CD4-positive, alpha-beta T cell treated with Interleukin-21 for 1 hour (primary cell): ENCODE measurements at places on chromosomes 3 and 15.

DNA sequence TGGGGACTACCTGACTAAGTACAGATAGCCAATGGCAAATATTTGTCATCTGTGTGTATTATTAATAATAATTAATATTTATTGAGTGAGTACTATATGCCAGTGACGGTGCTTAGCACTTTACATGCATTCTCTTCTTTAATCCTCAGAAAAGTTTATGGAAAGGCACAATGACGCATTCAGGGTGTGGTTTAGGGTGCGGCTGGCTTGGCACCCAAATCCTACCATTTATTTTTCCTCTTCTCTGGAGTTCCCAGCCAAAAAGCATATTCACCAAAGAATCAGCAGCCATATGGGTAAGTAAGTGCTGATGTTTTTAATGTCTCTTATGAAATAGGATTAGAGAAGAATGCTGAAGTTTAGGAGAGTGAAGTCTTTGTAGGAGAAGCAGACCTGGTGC is 140.4 kb upstream of the TP63 start:
- no peak for DNase-seq

DNA sequence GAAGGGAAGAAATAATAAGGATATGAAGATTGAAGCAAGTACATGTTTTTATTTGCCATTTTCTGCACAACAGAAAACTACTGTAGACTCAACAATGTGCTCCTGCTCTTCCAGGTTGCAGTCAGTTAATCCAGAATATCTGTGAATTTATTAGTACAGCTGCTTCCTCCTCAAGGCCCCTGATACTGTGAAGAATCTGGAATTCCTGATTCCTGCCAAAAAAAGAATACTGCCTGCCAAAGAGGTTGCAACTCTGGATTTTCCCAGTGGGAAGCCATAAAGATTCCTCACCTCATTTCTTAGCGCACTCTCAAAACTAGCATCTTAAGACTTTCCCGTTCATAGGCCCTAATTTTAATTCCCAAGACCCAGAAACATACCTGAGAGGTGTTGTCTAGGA is 33.6 kb upstream of the LRRC3B start:
- no peak for DNase-seq

GRCh38 chr3:67402873-67403272 is 251.5 kb downstream of the SUCLG2 start:
- DNase-seq = no peak

DNA sequence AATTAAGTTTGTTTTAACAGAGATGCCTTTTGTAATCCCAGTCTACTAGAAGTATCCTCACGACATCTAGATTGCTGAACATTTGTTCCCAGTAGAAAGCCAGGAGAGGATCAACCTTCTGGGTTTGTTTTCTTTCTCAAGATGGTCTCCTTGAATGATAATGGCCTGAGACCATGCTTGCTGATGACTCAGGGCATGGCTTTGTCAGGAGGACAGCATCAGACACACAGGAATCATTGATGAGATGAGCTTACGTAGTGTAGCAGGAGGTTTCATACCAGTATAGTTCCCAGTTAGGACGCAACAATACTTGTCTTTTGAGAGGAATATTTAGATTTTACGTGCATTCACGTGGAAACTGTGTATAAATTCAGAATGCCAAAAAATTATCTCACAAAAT is 38.6 kb downstream of the ATP1B3 start:
- DNase-seq = no peak

- DNase-seq = no peak
These were observed 185.8 kb downstream of the NSMCE3 start for GRCh38 chr15:29083858-29084257.

DNA sequence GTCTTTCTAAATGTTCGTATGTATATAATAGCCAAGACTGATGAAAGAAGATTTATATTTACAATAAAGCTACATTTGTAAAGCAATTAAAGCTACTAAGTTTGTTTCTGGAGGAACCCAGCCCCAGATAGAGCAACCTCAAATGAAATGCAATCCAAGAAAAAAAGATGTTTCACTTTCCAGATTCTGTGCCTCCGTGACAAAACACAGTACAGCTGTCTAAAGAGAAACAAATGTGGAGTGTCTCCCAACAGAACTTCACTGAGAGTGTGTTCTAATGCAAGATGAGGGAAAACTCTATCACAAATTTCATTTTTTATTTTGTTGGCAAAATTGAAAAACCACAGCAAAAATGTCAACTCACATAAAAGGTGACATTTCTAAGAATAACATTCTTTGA is 317.0 kb downstream of the OCA2 start:
- no peak for DNase-seq

GRCh38 chr3:12934431-12934830 is 93.1 kb upstream of the RPL32 start:
- DNase-seq = no peak

DNA sequence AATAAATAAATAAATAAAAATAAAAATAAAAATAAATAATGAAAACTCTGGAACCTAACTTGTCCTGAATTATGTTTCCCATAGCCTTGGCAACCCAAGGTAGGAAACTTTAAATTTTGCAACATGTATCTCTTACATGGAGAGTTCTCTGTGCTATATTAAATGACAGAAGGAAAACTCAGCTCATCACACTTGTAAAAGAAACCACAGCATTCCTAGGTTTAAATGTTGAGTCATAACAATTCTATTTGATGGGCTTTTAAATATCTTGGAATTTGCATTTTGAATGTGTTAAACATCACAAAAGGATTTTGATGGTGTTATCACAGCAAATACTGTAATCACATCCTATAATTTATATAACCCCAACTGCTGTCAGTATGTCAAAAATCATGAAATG is 144.2 kb downstream of the LRTM1 start:
- no peak for DNase-seq

GRCh38 chr3:52544937-52545336 is 8.5 kb downstream of the UQCC5 start:
- DNase-seq = no peak

GRCh38 chr3:114351822-114352145 is 58.0 kb downstream of the TIGIT start:
- DNase-seq = no peak

GRCh38 chr3:24443476-24443875 is 51.2 kb downstream of the THRB start:
- DNase-seq = no peak

- DNase-seq = no peak
These were observed 86.9 kb upstream of the MEX3B start for GRCh38 chr15:82132742-82133141.

DNA sequence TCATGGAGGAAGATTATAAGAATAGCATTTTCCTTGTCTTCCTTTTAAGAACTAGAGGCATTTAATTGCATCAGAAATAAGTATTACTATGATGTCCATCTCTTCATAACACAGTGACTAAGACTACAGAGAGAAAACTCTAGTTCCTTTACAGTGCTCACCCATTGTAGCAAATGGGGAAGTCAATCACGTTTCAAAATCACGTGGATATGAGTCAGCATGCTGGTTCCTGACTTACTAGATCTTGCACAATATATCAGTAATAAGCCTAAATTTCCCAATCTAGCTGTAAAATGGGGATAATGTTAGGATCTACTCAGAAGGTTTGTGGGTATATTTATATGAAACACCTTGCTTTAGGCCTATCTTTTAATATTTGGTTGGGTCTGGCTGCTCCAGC is 254.8 kb upstream of the EOMES start:
- no peak for DNase-seq

DNA sequence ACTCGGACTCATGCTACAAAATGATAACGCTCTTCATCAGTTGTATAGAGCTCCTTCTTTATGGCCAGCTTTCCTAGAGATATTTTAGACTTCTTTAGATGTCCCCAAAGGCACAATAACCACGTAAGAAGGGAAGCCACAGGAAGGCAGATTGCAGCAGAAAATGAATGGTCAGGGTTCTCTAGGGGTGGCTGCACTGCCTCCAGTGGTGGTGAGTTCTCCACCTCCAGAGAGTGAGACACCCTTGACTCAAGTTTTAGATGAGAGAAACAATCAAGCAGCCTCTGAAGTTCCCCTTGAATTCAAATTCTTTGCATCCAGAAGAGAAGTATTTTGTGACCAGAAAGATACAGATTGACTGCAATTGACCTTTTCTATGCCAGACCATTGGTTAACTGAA is 191.5 kb downstream of the TP63 start:
- no peak for DNase-seq

DNA sequence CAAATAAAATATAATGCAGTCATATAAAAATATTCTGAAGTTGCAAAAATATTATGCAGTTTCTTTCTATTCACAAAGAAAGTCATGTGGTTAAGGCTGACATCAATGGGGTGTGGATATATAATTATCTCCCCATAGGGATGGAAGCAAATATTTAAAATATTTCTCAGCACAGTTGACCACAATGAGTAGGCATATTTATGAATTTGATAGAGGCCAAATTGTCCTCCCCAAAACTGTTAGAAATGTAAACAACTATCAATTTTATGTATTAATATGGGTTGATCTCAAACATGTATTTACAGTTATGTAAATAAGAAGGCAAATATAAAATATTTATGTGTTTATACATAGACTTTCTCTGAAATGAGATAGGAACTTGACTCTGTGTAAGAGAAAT is 246.0 kb upstream of the CBLB start:
- no peak for DNase-seq

GRCh38 chr3:186094696-186095425 is 14.0 kb downstream of the ETV5 start:
- DNase-seq = no peak

DNA sequence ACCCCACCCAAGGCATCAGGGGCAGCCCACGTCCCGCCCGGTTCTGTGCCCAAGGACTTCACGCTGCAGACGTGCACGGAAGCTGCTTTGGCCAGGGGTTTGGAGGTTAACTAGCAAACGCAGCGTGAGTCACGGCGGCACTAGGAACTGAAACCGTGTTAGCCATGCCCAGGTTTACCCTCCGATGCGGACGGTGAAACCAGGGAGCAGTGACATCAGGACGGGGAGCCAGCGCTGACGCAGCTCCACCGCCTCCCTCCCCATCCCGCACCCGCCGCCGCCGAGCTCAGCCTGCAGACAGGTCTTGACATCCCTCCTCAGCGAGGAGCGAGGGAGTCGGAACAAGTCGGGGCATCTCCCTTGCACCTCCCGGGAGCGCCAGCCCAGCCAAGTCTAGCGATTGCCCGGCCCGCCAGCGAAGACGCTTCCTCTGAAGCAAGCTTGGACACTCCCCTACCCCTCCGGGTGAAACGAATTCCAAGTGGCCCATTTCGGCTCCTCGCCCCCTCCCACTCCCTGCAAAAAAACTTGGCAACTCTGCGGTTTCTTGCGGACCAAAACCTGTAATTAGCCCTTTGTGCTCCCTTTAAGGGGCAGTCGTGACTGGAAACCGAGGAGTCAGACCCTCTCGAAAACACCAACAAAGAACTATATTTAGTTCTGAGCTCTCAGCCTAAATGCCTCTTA is 1.4 kb upstream of the RAP2B start:
- DNase-seq = peak; percentile 70

GRCh38 chr3:190321789-190322603 is at the start of gene CLDN1:
Gene CLDN1 (minus strand): TSS chr3:190322446. CDS start chr3:190322206, 240 bp downstream.
- peak; percentile 61 for DNase-seq

DNA sequence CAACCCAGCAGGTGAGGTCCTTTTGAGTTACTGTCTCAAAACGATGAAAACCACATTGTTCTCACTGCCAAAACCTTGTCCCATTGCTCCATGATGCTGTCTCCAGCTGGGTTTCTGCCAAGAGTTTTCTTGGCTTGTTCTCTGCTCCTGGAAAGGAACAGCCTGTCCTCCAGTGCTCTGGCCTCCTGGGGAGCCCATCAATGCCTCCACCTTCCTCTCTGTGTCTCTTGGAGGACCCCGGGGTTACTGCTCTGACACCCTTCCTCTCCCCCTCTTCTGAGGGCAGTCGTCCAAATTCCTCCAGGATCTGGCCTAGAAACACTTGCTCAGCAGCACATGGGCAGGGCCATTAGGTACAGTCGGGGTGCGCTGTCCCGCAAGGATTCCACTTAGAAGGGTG is 63.9 kb upstream of the RGMA start:
- no peak for DNase-seq

DNA sequence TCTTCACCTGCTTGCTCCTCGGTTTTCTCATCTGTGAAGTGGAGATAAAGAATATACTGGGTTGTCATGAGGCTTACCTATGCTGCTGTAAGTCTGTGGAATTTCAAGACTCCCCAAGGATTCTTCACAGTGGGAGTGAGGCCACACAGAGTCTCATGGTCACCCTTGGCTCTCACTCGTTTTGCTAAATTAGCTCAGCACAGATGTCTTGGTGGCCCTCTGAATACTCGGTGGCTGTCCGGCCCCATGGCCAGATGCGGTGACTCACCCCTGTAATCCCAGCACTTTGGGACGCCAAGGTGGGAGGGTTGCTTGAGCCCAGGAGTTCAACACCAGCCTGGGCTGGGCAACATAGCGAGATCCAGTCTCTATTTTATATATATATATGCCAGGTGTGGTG is 5.0 kb upstream of the CHCHD6 start:
- no peak for DNase-seq

- DNase-seq = no peak
These were observed 43.6 kb downstream of the DMXL2 start for GRCh38 chr15:51579012-51579411.

- no peak for DNase-seq
These were observed 801 bp upstream of the CDAN1 start for GRCh38 chr15:42737529-42738328.

DNA sequence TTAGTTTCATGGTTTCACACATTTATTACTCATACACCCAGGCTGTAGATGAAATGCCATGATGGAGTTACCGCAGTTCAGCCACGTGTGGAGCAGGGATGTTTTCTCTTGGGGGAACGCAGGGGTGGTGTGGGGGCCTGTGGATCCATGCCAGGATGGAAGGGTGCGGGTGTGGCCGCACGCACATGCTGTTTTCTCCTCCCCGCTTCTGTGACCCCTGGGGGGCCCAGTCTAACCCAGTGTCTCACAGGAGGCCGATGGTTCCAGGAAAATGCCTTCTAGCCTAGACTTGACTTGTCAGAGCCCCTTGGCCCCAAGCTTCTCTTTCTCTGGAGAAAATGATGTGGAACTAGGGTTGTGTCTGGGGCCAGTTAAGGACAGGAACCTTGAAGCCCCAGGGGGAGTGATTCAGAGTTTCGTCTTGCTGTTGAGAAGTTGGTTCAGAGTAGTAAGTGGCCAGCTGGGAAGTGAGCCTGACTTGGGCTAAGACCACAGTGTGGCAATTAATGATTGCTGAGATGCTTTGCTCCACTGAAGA is 240.4 kb upstream of the BHLHE40 start:
- no peak for DNase-seq

DNA sequence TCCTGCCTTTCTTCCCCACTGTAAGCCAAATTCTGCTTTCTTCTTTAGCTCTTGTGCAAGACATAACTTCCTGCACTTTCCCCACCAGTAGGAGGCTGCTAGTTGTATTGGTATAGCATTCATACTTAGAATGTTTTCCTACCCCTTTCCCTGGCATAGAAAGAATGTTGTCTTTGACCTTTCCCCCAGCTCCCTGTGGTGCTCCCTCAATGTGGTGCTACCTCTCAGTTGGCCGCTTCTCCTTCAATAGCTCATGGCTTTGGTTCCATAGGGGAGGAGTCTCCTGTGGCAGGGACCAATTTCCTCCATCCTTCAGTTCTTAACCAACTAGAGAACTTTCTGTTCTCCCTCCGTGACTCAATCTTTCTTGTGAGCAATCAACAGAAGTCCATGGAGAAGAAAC is 67.5 kb upstream of the AKAP13 start:
- no peak for DNase-seq

GRCh38 chr3:170614214-170614966 is 28.5 kb upstream of the SLC7A14 start:
- DNase-seq = no peak

- no peak for DNase-seq
These were observed 190.5 kb upstream of the NECTIN3 start for GRCh38 chr3:110881069-110881468.

GRCh38 chr3:178537122-178537705 is 978 bp downstream of the KCNMB2 start:
- DNase-seq = no peak
